ENCODE measurements at places on chromosomes 7 and 10.

DNA sequence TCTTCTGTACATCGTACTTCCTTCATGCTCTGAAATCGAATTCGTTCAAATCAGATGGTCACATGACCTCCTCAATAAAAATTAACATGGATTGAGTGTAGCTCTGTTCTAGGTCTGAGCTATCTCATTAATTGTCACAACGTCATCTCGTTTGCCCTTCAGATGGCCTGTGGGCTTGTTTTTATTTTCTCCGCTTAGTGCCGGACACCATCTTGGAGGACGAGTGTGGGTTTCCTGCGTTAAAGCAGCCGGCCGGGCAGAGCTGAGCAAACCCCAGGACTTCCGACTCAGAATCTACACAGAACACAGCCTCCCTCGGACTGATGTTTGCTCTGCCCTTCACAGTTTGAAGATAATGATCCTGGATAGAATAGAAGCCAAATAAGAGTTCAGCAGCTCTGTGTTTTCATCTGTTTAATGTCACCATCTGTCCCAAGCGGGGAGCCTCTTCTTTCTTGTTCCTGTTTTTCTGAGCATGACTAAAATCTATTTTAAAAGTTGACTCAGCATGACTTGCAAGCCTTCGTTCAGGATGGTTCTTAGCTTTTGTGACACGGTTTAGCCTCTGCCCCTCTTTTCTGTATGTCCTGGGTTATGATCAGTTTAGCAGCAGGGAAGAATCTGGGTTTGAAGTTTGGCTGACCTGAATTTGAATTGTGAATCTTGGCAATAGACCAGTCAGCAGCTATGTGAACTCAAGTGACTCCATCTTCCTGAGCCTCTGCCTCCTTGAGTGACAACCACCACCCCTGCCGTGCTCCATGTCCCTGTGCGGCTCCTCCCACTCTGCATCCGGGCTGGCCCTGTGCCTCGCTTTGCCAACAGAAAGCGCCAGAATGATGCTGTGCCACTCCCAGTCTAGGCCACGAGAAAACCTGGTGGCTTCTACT, 30.6 kb upstream of the GALNTL5 start:
- no peaks in the 10 kb centered on the region for H3K4me1 ChIP-seq
- H3K27me3 ChIP-seq: no peaks in the 10 kb centered on the region
- H3K27ac ChIP-seq: no peak overlapping the region
- DNase-seq: no peak

DNA sequence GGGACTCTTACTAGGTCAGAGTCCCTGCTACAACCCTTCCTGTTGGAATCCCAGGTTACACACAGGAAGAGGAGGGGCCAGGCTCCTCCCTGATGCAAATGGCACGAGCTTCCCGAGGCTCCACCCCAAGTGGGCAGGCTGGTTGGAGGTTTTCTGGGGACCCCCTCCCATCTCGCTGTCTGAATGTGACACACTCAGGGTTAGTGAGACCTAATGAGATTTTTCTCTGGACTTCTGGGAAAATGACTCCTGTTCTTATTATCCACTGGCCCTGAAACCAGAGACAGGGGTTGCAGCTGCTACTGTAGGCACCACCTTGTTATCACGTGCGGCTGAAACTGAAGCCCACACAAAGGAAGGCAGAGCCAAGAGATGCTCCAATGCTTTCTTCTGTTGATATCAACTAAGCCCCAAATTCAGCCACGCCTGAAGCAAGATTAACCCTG, 103.3 kb downstream of the FAM107B start:
- peaks cover 4% of the 10 kb centered on the region for H3K4me1 ChIP-seq
- no peaks in the 10 kb centered on the region for H3K27me3 ChIP-seq
- peak; percentile 79 for DNase-seq
- no peaks in the 10 kb centered on the region for H3K36me3 ChIP-seq

GRCh38 chr10:125064681-125065492, 95.5 kb downstream of the CTBP2 start:
- H3K36me3 ChIP-seq: peaks cover 28% of the 10 kb centered on the region
- no peak for DNase-seq
- H3K27me3 ChIP-seq: no peaks in the 10 kb centered on the region
- peaks cover 10% of the 10 kb centered on the region for H3K4me1 ChIP-seq
- H3K27ac ChIP-seq: no peak overlapping the region
- H3K4me3 ChIP-seq: no peak overlapping the region

DNA sequence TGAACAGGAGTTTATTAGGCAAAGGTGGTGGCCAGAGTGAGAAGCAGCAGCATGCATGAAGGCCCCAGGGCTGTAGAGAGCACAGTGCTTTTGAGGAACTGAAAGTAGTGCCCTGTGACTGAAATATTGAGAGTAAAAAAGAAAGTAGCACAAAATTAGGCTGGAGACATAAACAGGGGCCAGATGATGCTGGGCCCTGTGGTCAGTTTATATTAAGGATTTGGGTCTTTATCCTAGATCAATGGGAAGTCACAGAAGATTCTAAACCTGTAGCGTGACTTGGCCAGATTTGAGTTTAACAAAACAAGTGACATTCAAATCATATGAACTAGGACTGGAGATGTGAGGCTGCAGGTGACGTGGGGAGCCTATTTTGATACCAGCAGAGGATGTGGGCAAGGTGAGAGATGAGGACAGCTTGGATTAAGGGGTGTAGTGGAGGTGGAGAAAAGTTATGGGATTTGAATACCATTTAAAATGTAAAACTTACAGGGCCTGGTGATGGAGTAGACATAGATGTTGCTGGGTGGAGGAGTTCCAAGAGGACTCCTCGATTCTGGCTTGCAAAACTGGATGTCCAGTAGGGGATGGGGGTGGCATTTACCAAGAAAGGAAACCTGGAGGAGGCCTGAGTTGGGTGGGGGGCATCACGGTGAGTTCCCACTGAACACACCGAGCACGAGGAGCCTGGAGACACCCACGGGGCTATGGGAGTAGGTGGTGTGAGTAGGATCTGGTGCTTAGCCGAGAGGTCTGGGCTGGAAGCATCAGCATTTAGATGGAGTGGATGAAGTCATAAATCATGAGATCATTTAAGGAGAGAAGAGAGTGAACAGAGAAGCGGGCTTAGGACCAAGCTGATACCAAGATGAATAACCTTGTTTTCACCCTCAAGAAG, 52.8 kb downstream of the HHEX start:
- no peaks in the 10 kb centered on the region for H3K36me3 ChIP-seq
- H3K4me1 ChIP-seq: no peaks in the 10 kb centered on the region
- H3K27ac ChIP-seq: no peak overlapping the region
- no peaks in the 10 kb centered on the region for H3K27me3 ChIP-seq

DNA sequence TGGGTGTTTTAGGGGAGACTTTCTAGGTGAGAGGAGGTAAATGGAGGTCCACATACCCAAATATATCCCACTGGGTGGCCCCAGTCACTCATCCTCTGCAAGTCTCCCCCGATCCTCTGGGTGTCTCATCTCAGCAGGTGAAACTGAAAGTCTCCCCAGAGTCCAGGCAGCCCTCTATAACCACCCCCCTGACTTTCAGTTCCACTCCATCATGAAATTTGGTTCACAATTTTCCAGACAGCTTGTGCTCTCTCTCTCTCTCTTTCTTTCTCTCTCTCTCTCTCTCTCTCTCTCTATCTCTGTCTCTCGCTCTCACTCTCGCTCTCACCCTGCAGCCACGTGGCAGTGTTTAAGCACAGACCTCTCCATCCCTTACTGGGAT, 56.7 kb upstream of the ELN start:
- no peak overlapping the region for H3K4me3 ChIP-seq
- H3K4me1 ChIP-seq: no peaks in the 10 kb centered on the region
- no peak overlapping the region for H3K27ac ChIP-seq
- no peak for DNase-seq

Data from H9 (cell line).